ENCODE measurements at places on chromosomes 3 and 15.
A peak's percentile ranks its signal among the peaks of the same experiment; 100 is the strongest.

DNA sequence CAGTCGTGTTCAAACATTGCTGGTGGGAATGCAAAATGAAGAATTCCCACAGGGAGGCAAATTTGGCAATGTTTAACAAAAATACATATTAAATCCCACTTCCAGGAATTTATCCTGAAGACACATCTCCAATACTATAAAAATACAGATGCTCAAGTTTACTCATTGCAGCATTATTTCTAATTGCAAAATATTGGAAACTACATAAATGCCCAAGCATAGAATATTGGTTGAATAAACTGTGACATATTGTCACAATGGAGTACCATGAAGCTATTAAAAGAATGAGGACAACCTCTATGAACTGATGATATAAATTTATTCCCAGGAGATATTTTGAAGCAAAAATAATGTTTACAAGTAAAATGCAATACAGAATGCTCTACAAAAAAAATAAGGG, 49.7 kb upstream of the UBE2E2 start:
- no peak for DNase-seq

- no peak for DNase-seq
These were observed 84.0 kb downstream of the ATP13A4 start for GRCh38 chr3:193470710-193471109.

GRCh38 chr3:196280689-196281440, 6.7 kb downstream of the PCYT1A start:
- DNase-seq: peak; percentile 54

- no peak for DNase-seq
These were observed 4.4 kb upstream of the BAHD1 start for GRCh38 chr15:40436116-40436891.

DNA sequence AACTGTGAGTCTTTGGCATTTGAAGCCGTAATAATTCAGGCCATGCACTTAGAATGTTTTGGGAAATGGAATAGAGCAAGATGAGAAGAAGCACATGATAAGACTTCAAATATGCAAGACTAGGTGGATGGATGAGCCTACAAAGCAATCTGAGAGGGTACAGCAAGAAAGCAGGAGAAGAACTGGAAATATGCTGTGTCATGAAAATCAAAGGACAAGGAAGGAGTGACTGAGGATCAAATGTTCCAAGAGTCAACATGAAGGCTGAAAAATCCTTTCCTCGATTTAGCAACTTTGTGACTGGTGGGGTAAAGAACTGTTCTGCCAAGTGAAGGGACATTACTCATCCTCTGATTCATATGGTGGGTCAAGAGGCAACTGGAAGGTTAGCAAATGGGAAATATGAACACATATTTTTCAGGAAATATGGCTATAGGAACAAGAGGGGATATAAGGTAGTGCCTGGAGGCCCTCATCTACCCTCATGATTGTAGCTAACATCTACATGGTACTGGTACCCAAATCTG, 803.7 kb upstream of the ARRDC4 start:
- no peak for DNase-seq

DNA sequence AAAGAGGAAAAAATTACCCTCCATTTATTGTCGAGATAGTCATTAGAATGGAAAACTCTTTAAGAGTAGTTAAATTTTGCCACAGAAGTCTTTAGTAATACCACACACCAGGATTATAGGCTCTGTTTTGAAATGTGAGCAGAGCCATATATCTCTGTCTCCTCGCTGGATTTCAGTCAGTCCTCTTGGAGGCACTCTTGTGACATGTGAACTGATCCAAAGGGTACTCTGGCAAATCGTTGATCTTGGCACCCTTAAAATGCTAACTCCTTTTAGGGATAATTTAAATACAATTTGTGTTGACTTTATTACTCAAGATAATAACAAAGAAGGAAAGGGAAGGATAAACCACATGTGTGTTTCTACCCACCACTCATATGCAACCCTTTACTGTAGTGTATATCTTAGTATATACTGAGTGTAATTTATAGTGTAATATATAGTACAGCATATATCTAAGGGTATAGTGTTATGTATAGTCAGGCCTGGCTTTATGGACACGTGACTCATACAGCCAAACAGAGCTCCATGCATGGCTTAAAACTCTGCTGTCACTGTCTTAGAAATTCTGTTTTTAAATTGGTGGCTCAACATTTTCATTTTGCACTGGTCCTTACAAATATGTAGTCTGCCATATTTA, 12.3 kb upstream of the KPNA4 start:
- DNase-seq: peak; percentile 38

DNA sequence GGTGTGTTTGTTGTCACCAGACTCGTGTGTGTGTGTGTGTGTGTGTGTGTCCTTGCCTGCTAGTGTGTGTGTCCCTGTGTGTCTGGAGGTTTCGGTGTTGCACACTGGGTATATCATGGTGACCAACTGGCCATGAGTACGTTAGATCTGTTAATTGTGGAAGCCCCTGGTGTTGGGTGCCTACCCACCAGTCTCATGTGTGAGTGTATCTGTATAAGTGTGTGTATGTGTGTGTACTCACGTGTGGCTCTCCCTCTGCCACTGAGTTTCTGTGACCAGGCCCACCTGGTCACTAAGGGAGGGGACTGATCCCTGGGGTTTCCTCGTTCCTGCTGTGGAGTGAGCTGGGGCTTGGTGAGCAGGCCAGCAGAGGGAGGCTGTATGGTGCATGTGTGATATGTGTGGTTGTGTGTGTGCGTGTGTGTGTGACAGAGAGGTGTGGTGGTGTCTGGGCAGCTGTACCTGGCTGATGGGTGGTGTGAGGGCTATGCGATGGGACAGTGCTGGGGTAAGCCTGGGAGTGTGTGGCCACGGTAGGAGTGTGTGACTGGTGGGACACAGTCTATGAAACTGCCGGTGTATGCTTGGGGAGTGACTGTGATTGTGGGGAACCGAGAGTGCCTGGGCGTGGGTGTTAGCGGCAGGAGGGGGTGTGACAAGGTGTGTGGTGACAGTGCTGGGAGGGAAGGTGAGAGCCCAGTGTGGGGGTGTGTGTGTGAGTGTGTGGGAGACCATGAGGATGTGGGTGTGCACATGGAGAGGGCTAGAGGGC, 1.8 kb downstream of the PRKCD start:
- DNase-seq: peak; percentile 36

GRCh38 chr3:179907784-179908482, 128.8 kb downstream of the PEX5L start:
- no peak for DNase-seq

- DNase-seq: no peak
These were observed 1.7 kb upstream of the HES1 start for GRCh38 chr3:194134231-194134756.

DNA sequence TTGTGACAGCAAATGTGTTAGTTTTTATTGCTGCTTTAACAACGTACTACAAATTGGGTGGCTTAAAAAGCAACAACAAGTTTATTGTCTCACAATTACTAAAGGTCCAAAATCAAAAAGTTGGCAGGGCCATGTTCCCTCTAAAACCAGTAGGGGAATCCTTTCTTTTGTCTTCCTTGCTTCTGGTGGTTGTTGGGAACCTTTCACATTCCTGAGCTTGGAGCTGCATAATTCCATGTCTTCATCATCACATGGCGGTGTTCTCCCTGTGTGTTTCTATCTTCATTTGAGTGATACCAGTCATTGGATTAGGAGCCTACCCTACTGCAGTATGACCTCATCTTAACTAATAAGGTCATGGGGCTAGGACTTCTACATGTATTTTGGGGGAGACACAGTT, 7.4 kb downstream of the SPRED1 start:
- DNase-seq: no peak

GRCh38 chr3:25088284-25088683, 339.8 kb upstream of the RARB start:
- DNase-seq: no peak

GRCh38 chr3:187640569-187641059, 29.6 kb downstream of the SST start:
- DNase-seq: no peak

- no peak for DNase-seq
These were observed 55.2 kb downstream of the KLHL6 start for GRCh38 chr3:183500319-183500718.

- no peak for DNase-seq
These were observed 108.7 kb upstream of the TSPAN3 start for GRCh38 chr15:77179541-77179998.

DNA sequence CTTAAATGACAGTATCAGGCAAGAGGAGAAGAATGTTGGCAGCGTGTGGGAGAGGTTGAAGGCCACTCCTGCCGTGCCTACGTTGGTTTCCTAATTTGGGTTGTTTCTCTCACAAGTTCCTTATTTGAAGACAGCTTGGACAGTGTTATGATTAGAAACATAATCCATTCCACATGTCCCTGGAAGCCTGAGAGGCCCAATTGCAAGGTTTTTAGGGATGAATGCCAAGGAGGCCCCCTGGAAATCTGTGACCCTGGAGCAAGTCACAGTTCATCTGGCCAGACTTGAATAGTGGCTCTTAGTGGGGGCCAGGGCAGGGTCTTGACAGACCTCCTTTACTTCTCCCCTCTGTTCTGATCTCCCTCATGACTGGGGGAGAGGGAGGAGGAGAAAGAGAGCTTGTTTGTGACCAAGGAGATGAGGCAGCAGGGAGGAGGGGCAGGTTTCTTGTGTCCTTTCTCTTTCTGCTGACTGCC, 584.4 kb upstream of the TBL1XR1 start:
- no peak for DNase-seq

GRCh38 chr3:184231671-184232070, 2.3 kb downstream of the VWA5B2 start:
- DNase-seq: no peak

DNA sequence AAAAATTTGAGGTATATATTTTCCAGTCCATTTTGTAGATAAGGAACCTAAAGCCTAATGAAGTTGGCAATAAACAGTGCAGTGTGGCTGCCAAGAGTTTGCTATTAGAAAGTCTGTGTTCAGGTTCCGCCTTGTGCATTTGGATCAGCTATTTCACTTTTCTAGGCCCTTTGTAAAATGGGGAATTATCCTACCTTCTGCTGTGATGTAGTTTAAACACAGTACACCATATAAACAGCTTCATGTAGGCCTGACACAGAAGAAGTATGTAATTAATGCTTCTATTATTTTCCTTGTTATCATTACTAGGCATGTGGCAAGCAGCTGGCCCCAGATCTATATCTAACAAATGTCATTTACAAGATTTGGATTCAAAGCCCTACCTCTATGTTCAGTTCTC, 456.3 kb downstream of the GABRG3 start:
- DNase-seq: no peak

All from mammary epithelial cell (primary cell).